Natural killer cell treated with Interleukin-12 subunit alpha and Interleukin-12 subunit beta and Interleukin-15 and Interleukin-18, amount 100 ng/mL, for 72 hours (primary cell): ENCODE measurements at places on chromosomes 16 and 17.
A peak's percentile ranks its signal among the peaks of the same experiment; 100 is the strongest.

- no peaks in the 10 kb centered on the region for H3K4me1 ChIP-seq
- no peak overlapping the region for H3K27ac ChIP-seq
- H3K4me3 ChIP-seq = no peak overlapping the region
- no peaks in the 10 kb centered on the region for H3K27me3 ChIP-seq
Observed at GRCh38 chr16:8986111-8986510, 22.4 kb upstream of the USP7 start.

DNA sequence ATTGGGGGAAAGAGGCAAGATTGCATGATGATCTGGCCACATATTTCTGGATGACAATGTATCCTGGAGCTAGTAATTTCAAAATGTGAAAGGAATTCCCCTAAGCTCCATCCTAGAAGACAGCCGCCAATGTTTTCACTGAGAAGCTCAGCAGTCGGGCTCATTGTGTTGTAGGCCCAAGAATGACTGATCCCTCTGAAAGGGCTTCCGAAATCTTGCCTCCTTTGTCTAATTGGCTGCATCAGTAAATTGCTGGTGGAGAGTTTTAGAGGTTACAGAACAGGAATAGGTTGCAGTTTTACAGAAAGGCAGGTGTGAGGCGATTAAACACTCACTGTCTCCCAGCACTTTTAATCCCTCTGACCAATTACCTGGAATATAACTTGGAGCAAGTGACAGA, 464.1 kb upstream of the SALL1 start:
- H3K27ac ChIP-seq = no peak overlapping the region
- H3K36me3 ChIP-seq = no peaks in the 10 kb centered on the region
- no peak for DNase-seq
- no peaks in the 10 kb centered on the region for H3K4me1 ChIP-seq
- H3K27me3 ChIP-seq = no peaks in the 10 kb centered on the region

GRCh38 chr16:11670171-11671131, 2.2 kb downstream of the SNN start:
- H3K36me3 ChIP-seq = no peaks in the 10 kb centered on the region
- DNase-seq = no peak
- no peak overlapping the region for H3K27ac ChIP-seq
- H3K4me1 ChIP-seq = peaks cover 19% of the 10 kb centered on the region
- no peaks in the 10 kb centered on the region for H3K27me3 ChIP-seq
- H3K4me3 ChIP-seq = peak overlapping the region; percentile 38

DNA sequence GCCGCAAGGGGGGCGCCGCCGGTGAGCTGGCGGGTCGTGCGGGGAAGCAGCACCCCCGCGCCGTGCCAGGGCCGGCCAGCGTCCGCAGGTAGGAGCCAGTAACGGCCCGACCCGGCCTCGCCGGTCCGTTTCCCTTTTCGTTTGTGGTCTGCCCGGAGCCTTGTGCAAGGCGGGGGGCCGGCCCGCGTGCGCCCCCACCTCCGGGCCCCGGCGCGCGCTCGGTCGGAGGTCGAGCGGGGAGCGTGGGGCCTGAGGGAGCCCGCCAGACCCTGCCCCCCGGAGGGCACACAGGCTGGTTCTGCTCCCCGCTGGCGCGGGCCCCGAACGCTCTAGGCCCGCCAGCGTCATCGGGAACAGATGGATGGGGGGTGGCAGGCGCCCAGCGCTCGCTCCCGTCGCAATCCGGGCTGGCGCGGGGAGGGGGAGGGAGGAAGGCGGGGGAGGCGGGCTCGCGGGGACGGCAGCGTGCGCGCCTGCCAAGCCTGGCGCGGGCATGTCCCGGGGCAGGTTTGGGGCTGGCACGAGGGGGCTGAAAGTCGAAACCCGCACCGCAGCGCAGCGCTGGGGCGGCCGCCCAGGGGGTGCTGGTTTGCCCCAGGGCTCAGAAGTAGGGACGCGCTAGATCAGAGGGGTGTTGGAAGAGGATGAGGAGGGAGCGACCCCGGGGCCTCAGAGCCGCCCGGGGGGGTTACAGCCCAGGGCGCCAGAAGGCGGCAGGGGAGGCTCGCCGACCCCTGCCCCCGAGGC, 1.5 kb upstream of the GSE1 start:
- DNase-seq = no peak
- H3K4me3 ChIP-seq = peak overlapping the region; percentile 55
- no peak overlapping the region for H3K27ac ChIP-seq
- no peaks in the 10 kb centered on the region for H3K36me3 ChIP-seq
- H3K4me1 ChIP-seq = peaks cover 43% of the 10 kb centered on the region

GRCh38 chr16:125011-125410, 13.5 kb downstream of the NPRL3 start:
- H3K4me1 ChIP-seq = peaks cover 35% of the 10 kb centered on the region
- H3K27me3 ChIP-seq = no peaks in the 10 kb centered on the region
- H3K27ac ChIP-seq = peak overlapping the region; percentile 37
